Left ventricle myocardium superior (tissue), 1 donor: ENCODE measurements at places on chromosomes 13 and 19.

- DNase-seq, result peak; percentile 81
Measured at GRCh38 chr19:51098365-51099046, 9.7 kb downstream of the CTU1 start.

- DNase-seq, result no peak
Measured at GRCh38 chr13:90622541-90622940, 724.9 kb upstream of the MIR17HG start.

DNA sequence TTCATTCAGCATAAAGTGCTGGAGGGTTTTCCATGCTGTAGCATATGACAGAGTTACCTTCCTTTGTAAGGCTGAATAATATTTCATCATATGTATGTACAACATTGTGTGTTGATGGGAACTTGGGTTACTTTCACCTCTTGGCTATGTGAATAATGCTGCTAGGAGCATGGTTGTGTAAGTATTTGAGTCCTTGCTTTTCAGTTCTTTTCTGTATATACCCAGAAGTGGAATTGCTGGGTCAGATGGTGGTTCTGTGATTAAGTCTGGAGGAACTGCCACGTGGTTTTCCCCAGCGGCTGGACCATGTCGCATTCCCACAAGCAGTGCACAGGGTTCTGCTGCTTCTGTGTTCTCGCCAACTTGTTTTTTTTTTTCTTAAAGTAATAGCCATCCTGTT lies 101.2 kb upstream of the TEX29 start:
- peak; percentile 62 for DNase-seq

DNA sequence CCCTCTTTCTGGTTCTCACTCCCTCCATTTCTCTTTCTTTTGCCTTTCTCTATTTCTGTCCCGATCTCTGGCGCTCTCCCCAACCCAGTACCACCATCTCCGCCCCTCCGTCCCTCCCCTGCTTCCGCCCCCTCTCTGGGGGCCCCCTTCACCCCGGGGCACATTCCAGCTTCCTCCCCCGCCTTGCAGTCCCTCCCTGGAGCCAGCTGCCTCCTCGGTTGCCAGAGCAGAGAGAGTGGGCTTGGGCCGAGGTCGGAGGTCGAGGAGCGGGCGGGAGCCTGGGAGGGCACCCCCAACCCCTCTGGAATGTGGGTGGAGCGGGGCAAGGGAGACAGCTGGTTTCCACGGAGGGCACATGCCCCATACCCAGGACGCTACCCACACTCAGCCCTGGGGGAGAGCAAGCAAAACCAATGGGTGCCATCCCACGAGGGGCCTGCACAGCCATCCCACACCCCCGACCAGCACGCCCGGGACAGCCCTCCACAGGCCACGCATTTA lies 6.5 kb upstream of the CIRBP start:
- DNase-seq, result peak; percentile 38

- no peak for DNase-seq
Measured at GRCh38 chr13:103044056-103044455, 22.2 kb downstream of the SLC10A2 start.

GRCh38 chr13:44068737-44069136 lies 189.0 kb downstream of the LACC1 start:
- no peak for DNase-seq

DNA sequence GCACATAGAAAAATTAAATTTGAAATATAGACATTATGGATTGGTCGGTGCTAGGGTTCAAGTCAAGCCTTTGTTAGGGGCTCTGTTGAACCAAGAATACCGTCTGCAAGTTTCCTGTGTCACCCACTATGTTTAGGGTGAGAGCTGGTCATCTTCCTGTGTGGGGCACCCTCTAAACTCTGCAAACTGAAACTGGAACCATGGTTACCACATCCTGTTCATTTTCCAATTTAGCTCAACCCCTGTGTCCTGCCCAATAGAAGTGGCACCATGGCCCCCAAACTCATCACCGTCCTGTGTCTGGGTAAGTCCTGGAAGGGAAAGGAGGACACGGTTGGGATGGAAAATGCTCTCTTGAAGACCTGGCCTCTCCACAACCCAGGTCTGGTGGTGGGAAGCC lies 29.9 kb downstream of the LAIR2 start:
- DNase-seq, result no peak

GRCh38 chr13:33286128-33286527 lies 573 bp upstream of the STARD13 start:
- DNase-seq, result no peak

DNA sequence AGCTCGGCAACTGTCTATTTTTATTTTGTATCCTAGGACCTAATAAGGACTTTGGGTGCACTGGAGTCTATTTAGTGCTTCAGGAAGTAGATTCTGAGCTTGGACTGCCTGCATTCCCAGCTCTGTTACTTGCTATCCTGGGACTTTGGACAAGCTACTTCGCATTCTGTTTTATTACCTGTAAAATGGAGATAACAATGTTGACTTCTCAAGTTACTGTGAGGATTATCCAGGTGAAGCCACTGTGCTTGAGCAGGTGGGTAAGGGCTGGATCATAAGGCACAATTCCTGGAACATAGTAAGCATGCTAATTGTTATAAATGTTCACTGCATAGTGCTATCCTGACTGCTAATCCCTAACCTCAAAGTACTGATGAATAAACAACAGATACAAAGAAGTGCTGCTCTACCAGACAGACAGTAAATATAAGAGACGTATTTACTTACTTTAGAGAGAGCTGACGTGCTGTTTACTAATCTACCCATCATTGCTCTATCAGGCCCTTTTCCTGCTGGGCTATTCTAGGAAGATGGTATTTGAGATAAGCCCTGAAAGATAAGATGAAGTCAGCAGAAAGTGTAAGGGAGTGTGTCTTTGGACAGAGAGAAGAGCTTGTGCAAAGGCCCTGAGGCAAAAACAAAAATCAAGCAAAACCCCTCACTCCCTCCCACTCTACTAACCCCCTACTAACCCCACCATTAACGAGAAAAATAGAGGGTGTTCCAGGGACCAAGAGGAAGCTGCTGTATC lies 50.8 kb upstream of the FLT1 start:
- no peak for DNase-seq

- DNase-seq, result no peak
Measured at GRCh38 chr13:80037505-80037888, 303.4 kb downstream of the SPRY2 start.

GRCh38 chr19:53388168-53388567 lies 6.8 kb upstream of the ZNF765 start:
- DNase-seq, result no peak

DNA sequence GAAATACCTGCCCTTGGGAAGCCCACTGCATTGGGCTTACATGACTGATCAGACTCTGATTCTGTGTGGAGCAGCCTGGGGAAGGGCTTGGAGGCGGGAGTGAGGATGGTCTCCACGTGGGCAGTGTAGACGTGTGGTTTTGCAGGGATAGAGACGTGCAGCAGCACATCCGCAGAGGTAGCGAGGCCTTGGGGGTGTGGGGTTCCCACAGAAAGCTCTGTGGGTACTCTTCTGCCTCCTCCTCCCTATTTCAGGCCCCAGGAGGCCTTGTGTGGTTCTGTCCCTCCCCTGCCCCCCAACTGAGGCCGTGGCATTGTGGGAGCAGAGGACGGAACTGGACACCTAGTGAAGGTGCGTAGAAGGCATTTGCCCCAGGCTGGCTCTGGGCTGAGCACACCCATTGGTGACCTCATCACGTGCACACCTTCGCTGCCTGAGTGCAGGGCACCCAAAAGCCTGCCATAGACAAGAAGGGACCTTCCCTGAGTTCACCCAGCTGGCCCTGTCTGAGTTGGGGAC lies 28.9 kb downstream of the PPP1R37 start:
- no peak for DNase-seq

DNA sequence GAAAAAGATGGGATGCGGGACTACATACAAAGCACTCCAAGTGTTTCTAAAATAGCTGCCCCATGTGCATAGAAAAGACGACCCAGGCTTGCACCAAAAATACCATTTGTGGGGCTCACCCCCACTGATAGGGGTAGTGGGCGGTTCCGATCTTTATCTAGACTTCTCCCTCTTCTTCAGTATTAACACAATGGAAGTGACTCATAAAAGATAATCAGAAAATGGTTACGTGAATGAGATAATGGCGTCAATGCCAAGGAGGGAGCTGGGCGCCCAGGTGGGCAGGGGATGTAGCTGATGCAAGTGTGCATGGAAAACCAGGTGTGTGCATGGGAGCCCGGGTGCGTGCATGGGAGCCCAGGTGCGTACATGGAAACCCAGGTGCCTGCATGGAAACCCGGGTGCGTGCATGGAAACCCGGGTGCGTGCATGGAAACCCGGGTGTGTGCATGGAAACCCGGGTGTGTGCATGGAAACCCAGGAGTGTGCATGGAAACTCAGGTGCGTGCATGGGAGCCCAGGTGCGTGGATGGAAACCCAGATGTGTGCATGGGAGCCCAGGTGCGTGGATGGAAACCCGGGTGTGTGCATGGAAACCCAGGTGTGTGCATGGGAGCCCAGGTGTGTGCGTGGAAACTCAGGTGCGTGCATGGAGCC lies 32.7 kb downstream of the LAMP1 start:
- DNase-seq, result no peak

- DNase-seq, result no peak
Measured at GRCh38 chr13:45180713-45181601, 19.9 kb downstream of the KCTD4 start.

DNA sequence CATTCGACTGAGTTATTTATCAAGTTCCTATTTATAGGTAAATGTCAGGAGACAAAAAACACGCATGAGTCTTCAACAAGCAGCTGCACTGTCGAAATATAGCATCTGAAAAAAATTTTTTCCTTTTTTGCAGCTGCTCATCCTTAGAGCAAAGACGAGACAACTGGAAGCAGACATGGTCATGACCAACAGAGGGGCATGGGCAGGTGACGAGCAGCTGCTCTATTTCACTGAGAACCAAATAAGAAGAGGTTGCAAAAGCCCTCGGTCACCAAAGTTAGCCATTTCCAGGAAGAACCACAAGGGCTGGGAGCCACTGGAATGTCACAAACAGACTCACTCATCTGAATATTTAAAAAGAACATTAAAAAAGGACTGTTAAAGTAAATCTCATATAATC lies 22.2 kb downstream of the SOHLH2 start:
- DNase-seq, result no peak

DNA sequence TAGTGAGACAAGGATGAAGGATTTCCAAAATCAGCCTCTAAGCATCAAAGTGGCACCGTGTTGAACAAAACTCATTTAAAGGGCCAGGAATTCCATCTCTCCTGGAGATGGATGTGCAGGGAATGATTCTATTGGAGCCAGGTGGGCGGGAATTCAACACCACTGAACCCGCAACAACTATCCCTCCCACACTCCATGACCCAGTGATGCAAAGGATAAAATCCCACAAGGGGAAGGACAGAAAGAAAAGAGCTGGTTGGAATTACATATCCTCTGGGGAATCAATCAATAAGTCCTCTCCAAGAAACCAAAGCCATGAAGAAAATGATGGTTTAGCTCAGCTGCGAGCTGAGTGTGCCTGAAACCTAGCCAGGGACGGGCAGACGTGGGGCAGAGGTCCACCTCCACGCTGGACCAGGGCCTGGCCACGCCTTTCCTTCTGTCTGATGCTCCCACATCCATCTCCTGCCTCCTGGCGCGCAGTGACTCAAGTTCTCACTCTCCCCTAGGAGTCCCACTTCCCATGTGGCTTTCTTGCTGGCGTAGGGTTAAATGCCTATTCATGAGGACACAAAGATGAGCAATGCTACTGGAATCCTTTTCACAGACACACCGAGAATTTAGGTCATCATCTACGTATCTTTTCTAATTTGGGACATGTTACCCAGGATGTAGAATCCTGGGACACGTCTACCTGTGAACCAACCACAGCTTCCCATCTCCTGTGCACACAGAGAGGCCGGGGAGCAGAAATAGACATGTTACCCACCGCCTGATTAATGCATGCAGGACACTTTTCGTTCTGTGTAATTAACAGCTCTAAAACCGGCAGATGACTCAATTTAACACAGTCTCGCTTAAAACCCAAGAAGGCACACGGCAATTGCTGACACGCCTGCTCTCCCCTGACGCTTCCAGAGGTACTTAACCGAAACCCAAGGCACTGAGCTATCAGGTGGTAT lies 48.6 kb downstream of the PEPD start:
- DNase-seq, result no peak

GRCh38 chr19:5877882-5878281 lies 7.5 kb upstream of the FUT5 start:
- DNase-seq, result no peak

- DNase-seq, result no peak
Measured at GRCh38 chr13:40139896-40140520, 484.5 kb downstream of the COG6 start.

GRCh38 chr13:39784347-39784746 lies 128.9 kb downstream of the COG6 start:
- no peak for DNase-seq

- peak; percentile 90 for DNase-seq
Measured at GRCh38 chr19:2602391-2603181, 99.9 kb downstream of the GNG7 start.

- DNase-seq, result no peak
Measured at GRCh38 chr13:51519771-51520216, 64.5 kb upstream of the WDFY2 start.

DNA sequence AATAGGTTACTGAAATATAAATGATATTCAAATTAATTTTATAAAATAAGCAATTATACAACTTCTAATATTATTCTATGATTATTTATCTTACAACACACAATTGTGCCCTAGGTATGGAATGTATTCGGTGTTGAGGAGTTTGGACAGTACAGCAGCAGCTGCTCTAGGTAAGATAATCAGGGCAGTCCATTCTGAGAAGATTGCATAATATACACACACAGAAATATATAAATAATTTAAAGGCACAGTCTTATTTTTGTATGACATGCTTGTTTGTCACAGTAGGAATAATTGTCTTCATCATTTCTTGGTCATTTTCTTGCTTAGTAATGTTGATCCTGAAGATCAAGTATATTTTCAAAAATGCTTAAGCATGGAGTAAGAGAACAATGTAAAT lies 849.4 kb upstream of the MIR17HG start:
- DNase-seq, result no peak

GRCh38 chr19:58274771-58275201 lies 4.0 kb upstream of the ZNF8 start:
- no peak for DNase-seq

- DNase-seq, result no peak
Measured at GRCh38 chr19:48961051-48961649, 4.0 kb upstream of the FTL start.

- no peak for DNase-seq
Measured at GRCh38 chr13:59451236-59451635, 712.5 kb downstream of the DIAPH3 start.

- no peak for DNase-seq
Measured at GRCh38 chr19:29724102-29724641, 9.1 kb upstream of the C19orf12 start.

- DNase-seq, result no peak
Measured at GRCh38 chr13:72198042-72198441, 331.0 kb upstream of the DACH1 start.

GRCh38 chr13:45778882-45779281 lies 72.7 kb downstream of the SIAH3 start:
- no peak for DNase-seq

- DNase-seq, result peak; percentile 43
Measured at GRCh38 chr19:34220472-34221063, 33.8 kb upstream of the GARRE1 start.

GRCh38 chr19:49653466-49653806 lies 11.4 kb downstream of the SCAF1 start:
- DNase-seq, result no peak
